CD14-positive monocyte (primary cell): ENCODE measurements at places on chromosomes 3 and 15.

DNA sequence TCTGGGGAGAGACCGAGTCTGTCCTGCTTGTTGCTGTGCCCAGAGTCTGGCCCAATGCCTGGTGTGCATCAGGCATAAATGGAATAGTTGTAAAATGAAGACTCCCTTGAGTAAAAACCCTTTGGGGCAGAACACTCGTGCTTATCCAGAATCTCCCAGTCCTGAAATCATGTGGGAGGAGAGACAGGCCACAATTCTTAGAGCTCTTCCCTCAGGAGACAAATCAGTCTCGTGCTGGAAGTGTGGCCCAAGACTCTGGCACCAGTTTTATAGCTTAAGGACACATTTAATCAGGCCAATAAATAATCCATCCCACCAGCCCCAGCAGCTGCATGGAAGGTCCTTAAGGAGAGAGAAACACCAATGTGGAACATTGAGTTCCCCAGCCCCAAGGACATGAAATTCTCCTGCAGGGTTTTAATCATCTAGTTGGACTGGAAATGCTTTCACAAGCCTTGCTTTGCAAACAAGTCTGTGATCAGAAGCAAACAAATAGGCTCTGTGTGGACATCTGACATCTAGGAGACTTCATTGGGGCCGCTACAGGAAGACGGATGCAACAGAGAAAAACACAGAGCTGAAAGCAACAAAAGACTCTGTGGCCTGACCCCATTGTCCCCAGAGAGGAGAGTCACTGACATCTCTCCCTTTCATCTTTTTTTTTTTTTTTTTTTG lies 70.4 kb downstream of the LSM3 start:
- no peak overlapping the region for H3K4me3 ChIP-seq
- no peaks in the 10 kb centered on the region for H3K36me3 ChIP-seq
- H3K27ac ChIP-seq: no peak overlapping the region
- no peaks in the 10 kb centered on the region for H3K4me1 ChIP-seq
- no peak for DNase-seq

GRCh38 chr3:46574881-46575576 lies 8.9 kb upstream of the LRRC2 start:
- H3K27me3 ChIP-seq: no peaks in the 10 kb centered on the region
- H3K4me1 ChIP-seq: no peaks in the 10 kb centered on the region
- no peak for DNase-seq

- peaks cover 99% of the 10 kb centered on the region for H3K36me3 ChIP-seq
- no peak for DNase-seq
- H3K4me3 ChIP-seq: no peak overlapping the region
- H3K27ac ChIP-seq: no peak overlapping the region
- no peaks in the 10 kb centered on the region for H3K4me1 ChIP-seq
- H3K27me3 ChIP-seq: no peaks in the 10 kb centered on the region
Measured at GRCh38 chr15:99712415-99712814, 20.8 kb downstream of the LYSMD4 start.

DNA sequence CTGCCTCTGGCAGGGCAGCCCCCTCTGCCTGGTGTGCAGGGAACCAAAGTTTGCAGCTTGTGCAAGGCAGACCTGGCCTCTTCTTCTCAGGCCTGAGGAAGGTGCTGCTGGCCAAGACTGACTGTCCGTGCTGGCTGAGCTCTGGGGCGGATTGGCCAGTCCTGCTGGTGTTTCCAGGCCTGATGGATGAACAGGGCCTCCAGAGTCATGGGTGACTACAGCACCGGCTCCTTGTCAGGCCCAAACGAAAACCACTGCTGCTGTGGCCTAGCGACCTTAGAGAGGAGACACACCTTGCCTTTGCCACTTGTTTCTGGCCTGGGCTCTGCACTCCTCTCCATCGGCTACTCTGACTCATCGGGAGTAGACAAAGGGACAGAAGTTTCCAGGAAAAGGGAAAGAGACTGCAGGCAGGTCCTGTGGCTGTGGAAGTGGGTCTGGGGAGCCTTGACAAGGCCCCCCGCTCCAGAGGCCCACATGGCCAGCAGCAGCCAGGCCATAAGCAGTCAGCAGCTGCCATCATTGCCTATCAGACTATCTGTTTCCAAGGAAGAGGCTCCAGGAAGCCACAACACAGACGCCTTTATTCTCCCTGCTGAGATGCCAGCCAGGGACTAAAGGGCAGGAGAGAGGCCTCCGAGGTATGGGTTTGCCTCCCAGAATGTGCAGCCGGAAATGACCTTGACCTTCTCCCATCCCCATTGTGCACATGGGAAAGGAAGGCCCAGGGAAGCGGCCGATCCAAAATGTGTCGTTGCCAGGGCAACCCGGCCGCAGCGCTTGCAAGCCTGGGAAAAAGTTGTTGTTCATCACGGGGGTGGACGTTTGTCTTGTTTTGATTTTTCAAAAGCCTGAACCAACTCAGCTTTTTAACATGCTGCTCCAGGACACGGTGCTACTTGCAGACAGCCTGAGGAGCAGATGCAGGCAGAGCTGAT lies 160.5 kb downstream of the CHSY1 start:
- H3K36me3 ChIP-seq: no peaks in the 10 kb centered on the region
- DNase-seq: no peak

- H3K36me3 ChIP-seq: no peaks in the 10 kb centered on the region
- H3K27ac ChIP-seq: no peak overlapping the region
- H3K4me3 ChIP-seq: no peak overlapping the region
- no peaks in the 10 kb centered on the region for H3K27me3 ChIP-seq
- no peaks in the 10 kb centered on the region for H3K4me1 ChIP-seq
- no peak for DNase-seq
Measured at GRCh38 chr3:127492426-127492825, 98.1 kb downstream of the TPRA1 start.

DNA sequence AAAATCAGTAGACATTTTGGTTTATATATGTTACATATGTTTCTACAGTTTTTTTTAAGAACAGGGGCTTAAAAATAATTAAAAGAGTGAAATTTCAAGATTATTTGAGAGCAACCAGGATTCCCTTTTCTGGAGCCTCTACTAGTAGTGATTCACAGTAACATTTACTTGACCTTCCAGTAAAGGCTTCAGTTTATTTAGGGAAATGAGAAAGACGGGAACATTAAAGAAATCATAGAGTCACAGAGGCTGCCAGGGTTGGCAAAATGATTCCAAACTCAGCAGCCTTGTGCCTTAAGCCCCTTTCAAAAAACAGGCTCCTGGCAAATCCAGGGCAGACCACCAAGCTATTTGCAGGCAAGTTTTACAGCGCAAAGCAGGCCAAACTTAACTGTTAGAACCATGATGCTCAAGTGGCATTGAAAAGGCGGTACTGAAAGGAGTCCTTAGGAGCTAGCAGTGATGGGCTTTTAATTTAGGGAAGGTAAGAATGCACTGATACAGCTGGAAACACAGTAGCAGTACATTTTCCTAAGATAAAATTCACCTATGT lies 201.1 kb upstream of the ADAMTS9 start:
- H3K36me3 ChIP-seq: no peaks in the 10 kb centered on the region
- no peaks in the 10 kb centered on the region for H3K27me3 ChIP-seq
- H3K4me1 ChIP-seq: no peaks in the 10 kb centered on the region
- H3K4me3 ChIP-seq: no peak overlapping the region

GRCh38 chr3:132351222-132351806 lies 34.1 kb downstream of the ACP3 start:
- no peak overlapping the region for H3K4me3 ChIP-seq
- peaks cover 88% of the 10 kb centered on the region for H3K36me3 ChIP-seq
- H3K27ac ChIP-seq: peak overlapping the region; percentile 11
- no peaks in the 10 kb centered on the region for H3K4me1 ChIP-seq

GRCh38 chr3:149005416-149005815 lies 14.1 kb downstream of the GYG1 start:
- no peak overlapping the region for H3K27ac ChIP-seq
- no peaks in the 10 kb centered on the region for H3K4me1 ChIP-seq
- DNase-seq: no peak
- H3K36me3 ChIP-seq: peaks cover 86% of the 10 kb centered on the region

DNA sequence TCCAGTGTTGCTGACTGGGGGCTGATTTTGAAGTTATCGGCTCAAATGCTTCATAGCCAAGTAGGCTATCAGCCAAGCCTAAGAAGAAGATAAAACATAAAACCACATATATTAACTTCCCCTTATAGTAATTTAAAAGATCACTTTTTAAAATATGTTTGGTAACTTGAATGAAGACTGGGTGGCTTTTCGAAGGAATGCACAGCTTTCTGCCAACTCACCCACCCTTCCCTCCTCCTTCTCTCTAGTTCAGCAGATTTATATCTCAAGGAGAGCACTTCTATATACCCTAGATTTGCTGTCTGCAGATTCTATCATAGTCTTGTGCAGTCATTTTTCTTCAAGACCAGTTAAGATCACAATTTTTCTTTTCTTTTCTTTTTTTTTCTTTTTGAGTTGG lies 189.4 kb upstream of the CHRM5 start:
- no peaks in the 10 kb centered on the region for H3K36me3 ChIP-seq
- no peak overlapping the region for H3K4me3 ChIP-seq
- H3K4me1 ChIP-seq: peaks cover 5% of the 10 kb centered on the region
- no peaks in the 10 kb centered on the region for H3K27me3 ChIP-seq
- H3K27ac ChIP-seq: no peak overlapping the region

DNA sequence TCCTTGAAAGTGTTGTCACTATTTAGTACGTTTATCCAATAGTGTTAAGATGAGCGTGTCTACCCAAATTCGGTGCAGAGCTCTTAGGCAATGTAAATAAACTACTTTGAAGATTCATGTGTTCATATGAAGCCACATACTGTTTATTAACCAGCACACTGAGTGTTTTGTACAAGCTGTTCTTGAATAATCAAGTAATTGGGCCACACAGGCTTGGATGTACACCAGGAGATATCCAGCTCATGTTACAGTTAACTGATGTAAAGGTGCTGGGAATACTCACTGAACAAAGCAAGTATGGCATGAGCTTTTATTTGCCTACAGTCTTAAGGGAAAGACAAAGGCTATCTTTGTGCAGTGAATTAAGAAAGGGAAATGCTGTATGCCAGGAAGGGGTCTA lies 632 bp upstream of the DHX36 start:
- H3K27ac ChIP-seq: no peak overlapping the region
- peak overlapping the region; percentile 99 for H3K4me3 ChIP-seq

- H3K4me1 ChIP-seq: peaks cover 44% of the 10 kb centered on the region
- H3K36me3 ChIP-seq: peaks cover 77% of the 10 kb centered on the region
- peak; percentile 48 for DNase-seq
- H3K27me3 ChIP-seq: no peaks in the 10 kb centered on the region
- peak overlapping the region; percentile 70 for H3K27ac ChIP-seq
Measured at GRCh38 chr3:15215996-15216395, 9.9 kb downstream of the CAPN7 start.

GRCh38 chr15:99722406-99722805 lies 10.8 kb downstream of the LYSMD4 start:
- H3K36me3 ChIP-seq: peaks cover 2% of the 10 kb centered on the region
- H3K4me3 ChIP-seq: no peak overlapping the region
- H3K27me3 ChIP-seq: no peaks in the 10 kb centered on the region

- H3K4me1 ChIP-seq: no peaks in the 10 kb centered on the region
- H3K36me3 ChIP-seq: peaks cover 97% of the 10 kb centered on the region
- no peak for DNase-seq
- no peak overlapping the region for H3K27ac ChIP-seq
Measured at GRCh38 chr3:100370756-100371155, 30.1 kb downstream of the TOMM70 start.

GRCh38 chr3:148004331-148004730 lies 595.2 kb downstream of the ZIC1 start:
- no peak for DNase-seq
- no peak overlapping the region for H3K4me3 ChIP-seq
- no peaks in the 10 kb centered on the region for H3K4me1 ChIP-seq
- H3K36me3 ChIP-seq: no peaks in the 10 kb centered on the region
- no peaks in the 10 kb centered on the region for H3K27me3 ChIP-seq
